ENCODE measurements at places on chromosomes 7 and 10.

- DNase-seq, result no peak
Observed at GRCh38 chr7:30170476-30171205, 35.9 kb downstream of the MTURN start.

DNA sequence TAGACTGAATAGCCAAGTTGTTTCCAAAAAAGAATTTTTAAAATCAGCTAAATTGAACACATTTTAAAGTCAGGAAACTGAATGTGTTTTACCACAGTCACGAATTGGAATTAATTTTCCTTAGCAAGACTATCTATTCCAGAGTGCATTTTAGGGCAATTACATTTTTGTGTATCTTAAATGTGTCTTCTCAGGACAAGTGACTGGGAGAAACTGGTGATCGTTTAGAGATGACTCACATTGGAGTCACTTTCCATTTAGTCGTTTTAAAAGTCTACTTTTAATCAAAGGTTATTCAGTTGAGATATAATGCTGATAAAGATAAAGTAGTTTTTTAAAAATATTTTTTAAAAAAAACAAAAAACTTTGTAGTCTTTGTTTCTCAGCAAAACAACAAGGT is 191.7 kb upstream of the SLC26A5 start:
- DNase-seq, result no peak

GRCh38 chr7:111029141-111029572 is 61.8 kb upstream of the LRRN3 start:
- DNase-seq, result no peak

GRCh38 chr10:84696610-84697009 is 368.2 kb downstream of the CCSER2 start:
- no peak for DNase-seq

DNA sequence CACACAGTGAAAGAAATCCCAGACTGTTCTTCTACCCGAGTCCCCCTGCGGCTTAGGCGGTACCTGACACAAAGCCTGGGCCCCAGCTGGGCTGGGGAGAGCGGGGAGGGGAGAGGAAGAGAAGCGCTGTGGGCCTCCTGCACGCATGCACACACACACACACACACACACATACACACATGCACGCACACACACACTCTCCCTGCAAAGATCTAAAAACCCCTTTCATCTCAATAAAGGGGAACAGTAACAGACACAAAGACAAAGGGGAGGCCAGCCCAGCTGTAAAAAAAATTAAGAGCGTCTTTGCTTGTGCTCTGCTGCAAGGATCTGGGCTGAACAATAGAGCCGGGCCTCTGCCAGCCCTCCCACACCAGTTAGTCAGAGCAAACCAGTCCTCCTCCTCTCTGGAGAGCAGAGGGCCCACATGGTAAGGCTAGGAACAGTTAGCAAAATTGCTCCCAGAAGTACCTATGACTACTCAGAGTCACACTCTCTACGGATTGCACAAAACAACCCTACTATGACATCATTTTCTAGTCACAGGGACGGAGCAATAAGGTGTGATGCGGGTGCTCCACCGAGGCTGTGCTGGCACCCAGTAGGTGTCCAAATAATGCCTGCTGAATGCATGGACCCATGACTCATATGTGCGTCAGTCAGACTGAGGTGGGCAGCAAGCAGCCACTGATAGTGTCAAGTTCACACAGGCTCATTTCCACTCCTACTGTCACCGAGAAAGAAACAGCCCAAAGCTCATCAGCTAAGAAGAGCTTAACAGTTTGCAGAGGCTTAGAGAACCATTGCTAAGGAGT is 9.2 kb downstream of the ITPRIP start:
- no peak for DNase-seq

DNA sequence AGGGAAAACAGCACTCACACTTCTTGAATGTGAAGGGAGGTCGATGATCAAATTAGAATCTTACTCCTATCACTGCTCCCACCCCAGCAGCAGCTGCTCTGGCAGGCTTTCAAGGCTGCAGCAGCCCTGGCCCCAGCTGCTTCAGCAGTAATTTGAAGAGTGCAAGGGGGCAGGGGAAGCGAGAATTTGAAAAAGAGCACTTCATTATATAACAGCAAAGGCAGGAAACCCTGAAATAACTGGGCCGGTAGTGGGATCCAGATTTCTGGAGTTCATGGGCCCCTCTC is 44.9 kb downstream of the MYPN start:
- DNase-seq, result no peak

DNA sequence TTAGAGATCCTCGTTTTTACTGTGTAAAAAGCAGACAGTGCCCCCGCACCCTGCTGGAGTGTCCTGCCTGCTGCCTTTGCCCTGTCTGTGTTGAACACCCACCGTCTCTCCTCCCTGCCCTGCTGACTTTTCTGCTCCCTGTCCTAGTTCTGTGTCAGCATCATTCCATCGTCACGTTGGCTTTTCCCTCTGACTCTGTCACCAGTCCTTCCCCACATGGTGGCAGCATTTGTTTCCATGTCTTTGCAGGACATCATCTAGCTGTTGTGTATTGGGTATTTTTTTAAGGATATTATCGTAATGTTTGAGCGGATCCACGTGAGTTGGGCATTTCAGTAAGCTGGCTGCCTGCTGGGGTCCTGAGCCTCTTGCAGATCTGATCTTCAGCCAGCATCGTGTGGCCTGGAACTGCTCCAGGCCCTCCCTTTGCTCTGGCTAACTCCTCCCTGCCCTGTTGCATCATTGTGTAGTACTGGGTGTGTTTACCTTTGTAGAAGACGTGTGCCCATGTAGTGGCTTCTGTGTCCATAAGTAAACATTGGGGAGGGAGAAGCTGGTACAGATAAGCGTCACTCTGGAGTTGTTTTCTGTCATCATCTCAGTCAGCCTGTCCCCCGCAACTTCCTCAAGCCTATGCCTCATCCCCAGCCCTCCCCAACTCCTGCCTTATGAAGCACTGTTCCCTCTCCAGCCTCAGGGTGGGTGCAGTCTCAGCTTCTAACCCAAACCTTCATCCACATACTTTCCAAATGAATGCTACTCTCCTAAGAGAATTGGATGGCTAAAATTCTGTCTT is 44.3 kb downstream of the TRRAP start:
- no peak for DNase-seq

DNA sequence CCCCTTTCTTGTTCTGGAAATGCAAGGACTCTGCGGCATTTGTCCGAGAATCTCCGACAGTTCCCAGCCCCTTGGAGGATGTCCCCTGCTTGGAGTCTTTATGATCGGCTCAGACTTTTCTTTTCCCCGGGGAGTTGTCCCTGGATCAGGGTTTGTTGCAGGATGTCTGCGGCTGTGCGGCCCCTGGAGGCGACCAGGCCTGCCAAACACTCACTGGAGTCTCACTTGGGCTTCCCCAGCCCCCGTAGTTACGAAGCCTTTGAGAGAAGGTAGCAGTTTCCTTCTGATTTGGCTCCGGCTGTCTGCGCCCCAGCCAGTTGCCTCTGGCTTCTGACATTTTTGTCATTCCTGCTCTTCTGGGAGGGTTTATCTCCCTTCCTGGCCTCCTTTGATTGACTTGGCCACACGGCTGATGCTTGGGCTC is 16.1 kb downstream of the COL26A1 start:
- DNase-seq, result no peak

GRCh38 chr10:101817337-101818118 is 716 bp downstream of the OGA start:
- DNase-seq, result peak; percentile 37

DNA sequence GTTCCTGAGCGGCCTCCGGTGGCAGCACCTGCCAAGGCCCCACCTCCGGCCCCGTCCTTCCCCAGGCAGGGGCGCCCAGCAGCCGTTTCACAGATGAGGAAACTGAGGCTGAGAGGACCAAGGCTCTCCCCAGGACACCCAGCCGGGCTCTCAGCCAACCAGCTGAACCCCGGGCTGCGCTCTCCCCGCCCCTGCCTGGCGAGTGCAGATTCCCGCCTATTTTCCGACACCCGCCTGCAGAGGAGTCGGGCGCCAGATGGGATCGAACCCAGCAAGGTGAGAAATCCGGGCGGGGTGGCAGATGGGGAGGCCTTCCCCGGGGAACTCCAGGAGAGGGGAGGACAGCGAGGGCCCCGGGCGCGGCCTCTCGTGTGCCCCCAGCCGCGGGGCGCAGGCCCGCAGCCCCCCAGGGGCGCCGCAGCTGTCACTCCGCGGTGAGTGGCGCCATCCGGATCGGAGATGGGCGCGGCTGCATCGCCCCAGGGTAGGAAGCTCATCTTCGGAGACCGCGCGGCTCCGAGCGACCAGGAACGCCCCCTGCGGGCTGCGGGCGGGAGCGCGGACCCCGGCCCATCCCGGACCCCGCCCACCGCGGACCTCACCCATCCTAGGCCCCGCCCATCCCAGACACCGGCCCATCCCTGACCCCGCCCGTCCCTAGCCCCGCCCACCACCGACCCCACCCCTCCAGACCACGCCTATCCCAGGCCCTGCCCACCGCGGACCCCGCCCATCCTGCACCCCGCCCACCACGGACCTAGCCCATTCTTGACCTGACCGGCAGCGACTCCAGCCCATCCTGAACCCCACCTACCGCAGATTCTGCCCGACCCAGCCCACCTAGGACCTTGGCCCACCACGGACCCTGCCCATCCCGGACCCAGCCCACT is 90.3 kb downstream of the MICALL2 start:
- no peak for DNase-seq

DNA sequence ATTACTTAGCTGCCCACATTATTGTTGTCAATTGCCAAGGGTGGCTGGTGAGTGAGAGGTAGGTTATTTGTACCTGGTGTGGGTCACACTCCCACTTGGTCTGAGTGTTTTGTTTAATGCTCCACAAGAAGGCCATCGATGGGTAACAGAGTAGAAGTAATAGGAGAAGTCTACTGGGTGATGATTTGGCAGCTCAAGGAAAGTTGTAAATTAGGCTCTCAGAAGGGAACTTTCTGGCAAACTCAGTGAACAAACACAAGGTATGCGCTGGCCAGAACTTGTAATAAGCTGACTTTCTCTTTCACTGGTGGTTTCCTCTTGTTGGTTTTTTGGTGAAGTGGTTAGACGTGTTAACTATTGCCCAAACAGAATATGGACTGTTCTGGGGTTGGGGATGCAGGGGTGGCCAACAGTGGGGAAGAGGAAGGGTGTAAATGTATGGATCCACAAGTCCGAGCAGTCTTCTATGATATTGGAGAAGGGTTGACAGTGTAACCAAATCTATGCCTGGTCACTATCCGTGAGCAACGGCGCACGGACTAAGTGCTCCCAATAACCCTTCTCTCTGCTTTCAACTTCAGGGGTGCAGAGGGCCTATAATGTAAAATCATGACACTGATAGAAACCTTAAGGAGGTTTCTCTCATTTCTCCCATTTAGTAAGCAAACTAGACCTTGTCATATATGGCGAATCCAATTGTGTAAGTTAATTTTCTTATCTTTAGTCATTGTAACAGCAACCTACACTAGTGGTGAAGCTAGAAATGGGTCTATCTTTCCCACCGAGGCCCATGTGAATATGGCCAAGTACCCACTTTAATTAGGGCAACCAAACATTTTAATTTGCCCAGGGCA is 212.8 kb downstream of the PTEN start:
- DNase-seq, result no peak

GRCh38 chr10:132142396-132143161 is 44.2 kb upstream of the DPYSL4 start:
- no peak for DNase-seq
